ENCODE measurements at places on chromosomes 6 and 20. TPM values are rescaled to one million over a fixed set of nuclear protein-coding genes. Genes with fewer than 3 reads are reported as not detected.

DNA sequence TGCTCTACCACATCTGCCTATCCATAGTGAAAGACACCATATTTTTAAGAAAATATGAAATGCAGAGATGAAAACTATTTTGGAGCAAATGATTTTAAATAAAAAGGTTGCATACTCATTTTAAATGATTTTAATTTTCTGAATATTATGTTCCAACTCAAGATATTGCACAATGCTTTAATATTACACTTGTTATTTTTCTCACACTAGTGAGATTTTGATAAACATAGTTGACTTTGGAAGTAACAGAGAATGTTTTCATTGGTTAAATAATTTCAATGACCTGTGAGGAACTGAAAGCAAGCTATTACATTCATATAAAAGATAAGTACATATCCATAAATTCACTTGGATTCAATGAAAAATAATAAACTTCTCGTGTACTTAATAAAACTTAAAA lies 7.2 kb upstream of the TMEM30A start:
- peaks cover 21% of the 10 kb centered on the region for H3K4me1 ChIP-seq
- no peaks in the 10 kb centered on the region for H3K27me3 ChIP-seq
- H3K27ac ChIP-seq: peak overlapping the region; percentile 59
- H3K36me3 ChIP-seq: peaks cover 12% of the 10 kb centered on the region

GRCh38 chr6:11264100-11264499 lies 31.6 kb upstream of the NEDD9 start:
- H3K27me3 ChIP-seq: no peaks in the 10 kb centered on the region
- peak overlapping the region; percentile 68 for H3K27ac ChIP-seq
- no peak overlapping the region for H3K4me3 ChIP-seq
- no peak for DNase-seq

DNA sequence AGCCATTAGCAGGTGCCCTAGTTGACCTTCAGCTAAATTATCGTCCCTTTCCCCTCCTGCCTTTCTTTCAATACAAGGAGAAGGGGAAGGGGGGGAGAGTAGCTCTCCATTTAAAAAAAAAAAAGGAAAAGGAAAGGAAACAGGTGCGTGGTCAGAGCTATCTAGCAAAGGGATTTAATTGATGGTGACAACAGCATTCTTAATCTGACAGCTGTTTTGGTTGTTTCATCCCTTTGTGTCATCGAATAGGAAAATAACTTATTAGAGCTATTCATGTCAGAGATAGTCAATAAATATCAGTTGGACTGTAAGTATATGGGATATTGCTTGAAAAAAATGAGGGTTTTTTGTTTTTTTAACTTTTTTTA lies 195.2 kb upstream of the SASH1 start:
- H3K27me3 ChIP-seq: no peaks in the 10 kb centered on the region
- H3K4me3 ChIP-seq: no peak overlapping the region
- no peak for DNase-seq
- H3K27ac ChIP-seq: no peak overlapping the region
- H3K36me3 ChIP-seq: no peaks in the 10 kb centered on the region
- no peaks in the 10 kb centered on the region for H3K4me1 ChIP-seq

DNA sequence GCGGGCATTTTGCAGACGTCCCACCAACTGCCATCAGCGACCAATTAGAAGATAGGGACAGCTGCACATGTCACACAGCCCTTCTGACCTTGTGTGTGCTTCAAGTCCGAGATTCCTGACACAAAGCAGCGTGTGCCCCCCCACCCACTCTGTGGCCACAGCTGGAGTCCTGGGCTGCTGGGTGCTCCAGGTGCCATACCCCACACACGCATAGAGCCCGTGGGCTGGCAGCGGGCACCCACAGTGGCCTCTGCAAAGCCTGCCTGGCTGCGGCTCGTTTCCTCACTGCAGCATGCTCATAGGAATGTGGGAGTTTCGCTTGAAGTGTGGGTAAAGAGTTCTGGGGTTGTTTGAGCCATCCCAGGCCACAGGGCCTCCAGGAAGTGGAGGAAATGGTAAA lies 2.5 kb upstream of the ADRM1 start:
- no peaks in the 10 kb centered on the region for H3K36me3 ChIP-seq
- no peak for DNase-seq
- H3K4me3 ChIP-seq: no peak overlapping the region
- H3K27ac ChIP-seq: no peak overlapping the region

- H3K27ac ChIP-seq: no peak overlapping the region
- H3K4me3 ChIP-seq: no peak overlapping the region
- no peak for DNase-seq
- no peaks in the 10 kb centered on the region for H3K27me3 ChIP-seq
- no peaks in the 10 kb centered on the region for H3K36me3 ChIP-seq
Measured at GRCh38 chr6:166766769-166767168, 139.7 kb upstream of the RPS6KA2 start.

- H3K27ac ChIP-seq: no peak overlapping the region
- peaks cover 16% of the 10 kb centered on the region for H3K27me3 ChIP-seq
- H3K4me1 ChIP-seq: no peaks in the 10 kb centered on the region
Measured at GRCh38 chr6:42104804-42105125, 37.7 kb downstream of the C6orf132 start.

- no peaks in the 10 kb centered on the region for H3K4me1 ChIP-seq
- no peaks in the 10 kb centered on the region for H3K36me3 ChIP-seq
- H3K27me3 ChIP-seq: no peaks in the 10 kb centered on the region
Measured at GRCh38 chr6:147738099-147738498, 229.6 kb downstream of the SAMD5 start.

- DNase-seq: peak; percentile 57
- no peak overlapping the region for H3K4me3 ChIP-seq
- no peaks in the 10 kb centered on the region for H3K36me3 ChIP-seq
- no peaks in the 10 kb centered on the region for H3K4me1 ChIP-seq
- H3K27me3 ChIP-seq: peaks cover 1% of the 10 kb centered on the region
Measured at GRCh38 chr20:42082611-42083010, 464.4 kb upstream of the CHD6 start.

DNA sequence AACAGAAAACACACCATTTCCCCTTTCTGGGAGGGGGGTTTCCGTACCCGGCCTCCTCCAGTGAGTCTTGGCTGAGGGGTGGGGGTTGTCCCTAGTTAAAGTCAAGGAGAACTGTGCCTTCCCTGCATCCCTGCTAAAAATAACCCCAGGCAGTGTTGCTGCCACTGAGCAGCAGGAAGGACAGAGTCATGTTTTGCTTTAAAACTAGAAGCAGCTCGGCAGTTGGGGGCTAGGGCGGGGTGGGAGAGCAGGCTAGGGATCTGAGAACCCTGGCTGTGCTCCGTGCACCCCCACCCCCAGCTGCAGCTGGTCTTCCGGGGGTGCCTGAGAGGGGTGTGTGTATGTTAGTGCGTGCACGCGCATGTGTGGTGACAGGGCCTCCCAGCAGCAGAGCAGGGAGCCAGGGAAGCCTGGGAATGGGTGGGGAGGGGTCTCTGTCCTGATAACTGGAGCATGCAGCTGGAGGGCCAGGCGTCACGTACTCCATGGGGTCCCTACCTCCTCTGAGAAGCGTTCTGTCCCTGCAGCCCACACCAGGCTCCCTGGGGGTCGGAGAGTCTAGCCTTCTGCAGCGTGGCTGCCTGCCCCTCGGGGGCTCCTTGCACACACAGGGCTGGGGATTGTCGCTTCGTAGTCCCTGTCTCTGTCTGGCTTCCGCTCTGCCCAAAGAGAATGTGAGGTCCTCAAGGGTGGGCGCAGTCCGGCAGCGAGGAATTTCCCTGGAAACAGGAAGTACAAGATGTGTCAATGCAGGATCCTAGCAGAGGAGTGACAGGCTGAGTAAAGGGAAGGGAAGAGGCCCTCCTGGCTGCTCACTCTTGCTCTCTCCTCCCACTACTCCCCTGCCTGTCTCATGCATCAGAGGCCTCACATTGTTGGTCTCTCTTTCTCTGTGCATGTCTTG lies 16.8 kb upstream of the ARMC12 start:
- H3K4me3 ChIP-seq: peak overlapping the region; percentile 46
- DNase-seq: peak; percentile 70
- H3K4me1 ChIP-seq: peaks cover 36% of the 10 kb centered on the region
- H3K27me3 ChIP-seq: no peaks in the 10 kb centered on the region

- no peaks in the 10 kb centered on the region for H3K4me1 ChIP-seq
- H3K27ac ChIP-seq: peak overlapping the region; percentile 73
- peak overlapping the region; percentile 19 for H3K4me3 ChIP-seq
- H3K36me3 ChIP-seq: no peaks in the 10 kb centered on the region
- no peak for DNase-seq
Measured at GRCh38 chr6:114218437-114219340, 124.1 kb downstream of the HS3ST5 start.

DNA sequence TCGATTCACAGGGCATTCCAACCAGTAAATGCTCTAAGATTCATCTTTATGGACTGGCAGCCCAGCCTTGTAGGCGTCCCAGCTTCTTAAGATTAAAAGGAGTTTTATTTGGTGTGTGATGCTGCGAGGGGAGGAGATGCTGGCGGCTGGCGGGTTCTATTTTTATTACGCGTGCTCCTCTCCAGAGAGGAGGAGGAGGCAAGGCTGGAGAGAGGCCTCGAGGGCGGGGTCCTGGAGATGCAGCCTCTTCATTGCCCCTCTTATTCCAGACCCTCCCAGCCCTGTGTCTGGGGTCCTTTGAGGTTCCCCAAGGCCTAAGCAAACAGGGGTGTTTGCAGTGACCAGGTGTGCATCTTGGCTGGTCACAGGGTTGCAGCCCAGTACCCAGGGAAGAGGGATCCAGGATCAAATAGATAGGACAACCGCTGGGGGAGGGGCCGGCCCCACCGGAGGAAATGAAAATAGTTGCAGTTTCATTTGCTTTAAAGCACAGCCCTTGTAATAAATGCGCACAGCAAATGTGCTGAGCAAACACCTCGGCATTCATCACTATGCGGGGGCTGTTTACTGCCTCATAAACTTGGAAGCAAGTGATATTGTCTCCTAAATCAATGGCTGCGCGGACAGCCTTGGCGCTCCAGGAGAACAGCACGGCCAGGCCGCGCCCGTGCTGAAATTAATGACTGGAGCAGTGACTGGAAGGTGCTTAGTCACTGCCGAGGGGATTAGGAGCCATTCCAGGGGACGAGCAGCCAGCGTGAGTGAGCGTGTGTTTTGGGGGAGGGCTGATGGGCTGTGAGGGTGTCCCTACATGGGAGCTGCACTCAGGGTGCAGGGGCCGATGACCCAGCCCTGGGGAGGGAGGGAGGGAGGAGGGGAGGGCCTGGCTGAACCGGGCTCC lies 83.0 kb downstream of the TMEM242 start:
- H3K4me1 ChIP-seq: peaks cover 49% of the 10 kb centered on the region
- H3K27me3 ChIP-seq: no peaks in the 10 kb centered on the region
- peak; percentile 84 for DNase-seq
- peak overlapping the region; percentile 93 for H3K27ac ChIP-seq
- no peaks in the 10 kb centered on the region for H3K36me3 ChIP-seq

DNA sequence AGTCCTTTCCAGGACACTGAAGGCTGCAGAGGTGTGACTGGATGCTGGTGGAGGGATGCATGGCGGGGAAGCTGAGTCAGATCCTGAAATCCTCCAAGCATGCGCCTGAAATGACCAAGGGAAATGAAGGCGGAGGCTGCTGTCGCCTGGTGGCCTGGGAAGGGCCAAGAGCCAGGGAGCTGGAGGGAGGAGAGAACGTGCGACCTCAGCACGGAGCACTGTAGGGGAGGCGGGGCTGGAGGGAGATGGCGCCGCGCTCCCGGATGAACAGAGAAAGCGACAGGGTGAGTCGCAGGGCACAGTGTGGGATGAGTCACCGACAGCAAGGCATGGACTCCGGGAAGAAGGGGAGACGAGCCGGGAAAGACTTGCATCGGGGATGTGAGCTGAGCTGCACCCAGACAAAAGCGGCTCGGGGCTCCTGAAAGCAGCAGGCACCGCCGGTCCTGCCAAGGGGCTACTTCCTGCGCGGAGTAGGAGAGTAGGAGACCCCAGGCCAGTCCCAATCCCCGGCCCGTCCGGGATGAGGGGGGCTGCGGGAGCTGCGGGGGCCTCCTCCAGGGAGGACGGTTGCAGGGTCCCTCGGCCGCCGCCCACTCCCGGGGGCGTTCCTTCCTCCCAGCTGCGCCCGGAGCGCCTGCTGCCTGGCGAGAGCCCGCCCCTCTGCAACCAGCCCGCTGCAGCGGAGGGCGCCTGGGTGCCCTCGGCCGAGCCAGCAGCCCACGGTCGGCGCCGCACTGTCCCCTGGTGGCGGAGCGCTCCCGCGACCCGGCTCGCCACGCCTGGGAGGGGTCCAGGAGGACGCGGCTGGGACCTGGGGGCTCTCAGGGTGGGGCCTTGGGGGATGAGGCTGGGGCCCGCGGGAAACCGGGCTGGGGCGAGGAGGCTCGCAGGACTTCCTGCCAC lies 11.0 kb upstream of the NQO2 start:
- H3K27me3 ChIP-seq: no peaks in the 10 kb centered on the region
- peak overlapping the region; percentile 78 for H3K4me3 ChIP-seq
- peak overlapping the region; percentile 96 for H3K27ac ChIP-seq
- H3K4me1 ChIP-seq: peaks cover 9% of the 10 kb centered on the region
- peak; percentile 92 for DNase-seq

- H3K27me3 ChIP-seq: no peaks in the 10 kb centered on the region
- no peak overlapping the region for H3K4me3 ChIP-seq
- H3K36me3 ChIP-seq: no peaks in the 10 kb centered on the region
- H3K27ac ChIP-seq: no peak overlapping the region
- no peak for DNase-seq
- peaks cover 7% of the 10 kb centered on the region for H3K4me1 ChIP-seq
Measured at GRCh38 chr20:20276811-20277530, 90.9 kb upstream of the INSM1 start.

SMPDL3A gene
- 36.1 TPM for polyA plus RNA-seq

PRSS35 gene
- polyA plus RNA-seq: 0.07 TPM

CRIP3 gene
- 0.15 TPM for polyA plus RNA-seq

PRPH2 gene
- 2.8 TPM for polyA plus RNA-seq

CLVS2 gene
- 0.08 TPM for polyA plus RNA-seq

LINC00237 gene
- not detected for polyA plus RNA-seq

CLPSL2 gene
- polyA plus RNA-seq: not detected

PHF1 gene
- polyA plus RNA-seq: 84.8 TPM

CRISP2 gene
- polyA plus RNA-seq: not detected

GSTA2 gene
- not detected for polyA plus RNA-seq

UBE2C gene
- polyA plus RNA-seq: not detected

All from psoas muscle (tissue), 8 donors.